ENCODE measurements at places on chromosomes 5 and 9. TPM values are rescaled to one million over a fixed set of nuclear protein-coding genes. Genes with fewer than 3 reads are reported as not detected.

GRCh38 chr5:148425808-148426207, 42.0 kb downstream of the FBXO38 start:
- DNase-seq: no peak

GRCh38 chr5:80754900-80755299, 100.1 kb upstream of the DHFR start:
- DNase-seq: no peak

TMEM252 gene
- total RNA-seq: 0.34 TPM

GRCh38 chr9:35688558-35689541, 875 bp downstream of the TPM2 start:
- no peak for DNase-seq

EMB gene
- total RNA-seq: 12.0 TPM

LHX6 gene
- 2.1 TPM for total RNA-seq

GRCh38 chr5:4868140-4868735, 271.9 kb upstream of the ADAMTS16 start:
- DNase-seq: no peak

Measured in esophagus muscularis mucosa (tissue), 4 donors.